ENCODE measurements at places on chromosomes 11 and 22.

DNA sequence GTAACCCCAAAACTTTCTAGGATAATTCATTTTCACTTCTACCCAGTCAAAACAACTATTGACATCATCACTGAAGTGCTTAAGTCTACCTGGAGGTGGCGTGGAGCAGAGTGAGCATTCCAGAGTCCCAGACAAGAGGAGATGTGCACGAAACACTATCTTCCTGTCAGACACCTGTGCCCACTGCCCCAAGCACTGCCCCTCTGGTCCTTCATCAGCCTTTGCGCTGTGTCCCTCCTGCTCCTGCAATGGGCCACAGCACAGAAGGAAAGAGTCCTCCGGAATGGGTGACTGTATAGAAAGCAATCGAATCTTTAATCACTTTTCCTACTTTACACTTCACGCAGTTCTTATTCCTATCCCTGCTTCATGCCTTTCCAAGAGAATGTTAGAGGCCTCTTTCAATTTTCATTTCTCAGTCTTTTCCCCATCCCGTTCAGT is 512 bp upstream of the GRIA4 start:
- no peak for DNase-seq
- peaks cover 47% of the 10 kb centered on the region for H3K27me3 ChIP-seq
- H3K4me3 ChIP-seq: no peak overlapping the region
- H3K36me3 ChIP-seq: no peaks in the 10 kb centered on the region
- H3K27ac ChIP-seq: no peak overlapping the region

DNA sequence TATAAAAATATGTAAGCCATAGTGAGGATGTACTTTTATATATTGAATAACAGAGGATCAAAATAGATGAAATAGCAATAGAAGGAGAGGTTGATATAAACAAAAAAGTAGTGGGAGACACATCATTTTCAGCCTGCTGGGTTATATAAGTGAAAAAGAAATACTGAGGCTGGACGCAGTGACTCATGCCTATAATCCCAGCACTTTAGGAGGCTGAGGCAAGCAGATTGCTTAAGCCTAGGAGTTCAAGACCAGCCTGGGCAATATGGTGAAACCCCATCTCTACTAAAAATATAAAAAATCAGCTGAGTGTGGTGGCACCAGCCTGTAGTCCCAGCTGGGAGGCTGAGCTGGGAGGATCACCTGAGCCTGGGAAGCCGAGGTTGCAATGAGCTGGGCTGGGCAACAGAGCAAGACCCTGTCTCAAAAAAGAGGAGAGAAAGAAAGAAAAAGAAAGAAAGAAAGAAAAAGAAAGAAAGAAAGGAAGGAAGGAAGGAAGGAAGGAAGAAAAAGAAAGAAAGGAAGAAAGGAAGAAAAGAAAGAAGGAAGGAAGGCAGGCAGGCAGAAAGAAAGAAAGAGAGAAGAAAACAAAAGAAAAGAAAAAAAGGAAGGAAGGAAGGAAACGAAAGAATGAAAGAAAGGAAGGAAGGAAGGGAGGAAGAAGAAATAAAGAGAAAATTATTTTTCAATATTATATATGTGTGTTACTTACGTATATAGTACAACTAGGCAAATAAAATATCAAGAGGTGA is 7.0 kb upstream of the P2RY2 start:
- H3K36me3 ChIP-seq: no peaks in the 10 kb centered on the region
- no peak overlapping the region for H3K27ac ChIP-seq
- H3K4me3 ChIP-seq: no peak overlapping the region
- no peaks in the 10 kb centered on the region for H3K27me3 ChIP-seq

DNA sequence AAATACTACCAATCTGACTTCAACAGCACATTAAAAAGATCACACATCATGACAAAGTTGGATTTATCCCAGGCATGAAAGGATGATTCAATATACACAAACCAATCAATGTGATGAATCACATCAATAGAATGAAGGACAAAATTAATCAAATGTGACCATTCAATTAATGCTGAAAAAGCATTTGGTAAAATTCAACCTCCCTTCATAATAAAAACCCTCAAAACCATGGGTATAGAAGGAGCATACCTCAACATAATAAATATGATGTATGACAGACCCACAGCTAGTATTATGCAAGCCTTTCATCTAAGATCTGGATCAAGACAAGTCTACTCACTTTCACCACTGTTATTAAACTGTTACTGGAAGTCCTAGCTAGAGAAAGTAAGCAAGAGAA is 921.7 kb upstream of the RAG2 start:
- no peaks in the 10 kb centered on the region for H3K4me1 ChIP-seq
- no peak overlapping the region for H3K27ac ChIP-seq
- DNase-seq: no peak
- no peaks in the 10 kb centered on the region for H3K36me3 ChIP-seq
- H3K27me3 ChIP-seq: no peaks in the 10 kb centered on the region
- H3K4me3 ChIP-seq: no peak overlapping the region

GRCh38 chr22:50569896-50570535 is 7.3 kb upstream of the SYCE3 start:
- peaks cover 12% of the 10 kb centered on the region for H3K36me3 ChIP-seq
- H3K27me3 ChIP-seq: no peaks in the 10 kb centered on the region
- H3K4me3 ChIP-seq: no peak overlapping the region
- H3K4me1 ChIP-seq: no peaks in the 10 kb centered on the region

GRCh38 chr11:33021937-33022336 is 6.3 kb downstream of the DEPDC7 start:
- H3K4me1 ChIP-seq: peaks cover 4% of the 10 kb centered on the region
- no peak overlapping the region for H3K4me3 ChIP-seq
- no peak overlapping the region for H3K27ac ChIP-seq

- H3K27ac ChIP-seq: peak overlapping the region; percentile 95
- no peak for DNase-seq
- H3K36me3 ChIP-seq: no peaks in the 10 kb centered on the region
- H3K27me3 ChIP-seq: no peaks in the 10 kb centered on the region
- peaks cover 33% of the 10 kb centered on the region for H3K4me1 ChIP-seq
- peak overlapping the region; percentile 21 for H3K4me3 ChIP-seq
Observed at GRCh38 chr11:102267609-102268008, 49.7 kb upstream of the BIRC3 start.

GRCh38 chr11:120547316-120547715 is 35.8 kb downstream of the GRIK4 start:
- H3K27me3 ChIP-seq: no peaks in the 10 kb centered on the region
- no peaks in the 10 kb centered on the region for H3K36me3 ChIP-seq
- H3K4me3 ChIP-seq: no peak overlapping the region
- peak overlapping the region; percentile 37 for H3K27ac ChIP-seq
- no peak for DNase-seq

- H3K27me3 ChIP-seq: no peaks in the 10 kb centered on the region
- DNase-seq: no peak
- H3K36me3 ChIP-seq: no peaks in the 10 kb centered on the region
- H3K4me1 ChIP-seq: no peaks in the 10 kb centered on the region
- no peak overlapping the region for H3K4me3 ChIP-seq
- no peak overlapping the region for H3K27ac ChIP-seq
Observed at GRCh38 chr11:104043142-104043541, 6.7 kb downstream of the DDI1 start.

- peak overlapping the region; percentile 39 for H3K27ac ChIP-seq
- no peak overlapping the region for H3K4me3 ChIP-seq
- H3K36me3 ChIP-seq: no peaks in the 10 kb centered on the region
- H3K27me3 ChIP-seq: no peaks in the 10 kb centered on the region
Observed at GRCh38 chr11:10604340-10604748, 35.9 kb upstream of the LYVE1 start.

DNA sequence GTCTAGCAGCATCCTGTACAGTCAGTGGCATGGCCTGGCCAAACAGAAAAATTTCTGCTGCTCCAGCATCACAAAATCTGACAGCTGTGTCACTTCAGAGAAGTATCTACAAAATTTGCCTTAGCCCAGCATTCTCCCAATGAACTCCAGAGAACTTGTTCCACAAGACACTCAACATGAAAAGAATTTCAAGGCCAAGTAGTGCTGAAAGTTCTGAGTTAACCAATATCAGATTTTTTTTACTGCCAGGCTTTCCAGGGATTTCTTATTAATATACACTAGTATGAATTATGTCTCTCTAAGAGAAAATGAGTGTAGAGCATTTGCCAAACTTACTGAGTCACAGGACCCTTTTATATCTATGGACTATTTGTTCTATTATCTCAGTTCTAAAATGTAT is 68.8 kb downstream of the OR5AK2 start:
- H3K36me3 ChIP-seq: no peaks in the 10 kb centered on the region
- no peak overlapping the region for H3K27ac ChIP-seq
- H3K4me3 ChIP-seq: no peak overlapping the region
- no peaks in the 10 kb centered on the region for H3K27me3 ChIP-seq

DNA sequence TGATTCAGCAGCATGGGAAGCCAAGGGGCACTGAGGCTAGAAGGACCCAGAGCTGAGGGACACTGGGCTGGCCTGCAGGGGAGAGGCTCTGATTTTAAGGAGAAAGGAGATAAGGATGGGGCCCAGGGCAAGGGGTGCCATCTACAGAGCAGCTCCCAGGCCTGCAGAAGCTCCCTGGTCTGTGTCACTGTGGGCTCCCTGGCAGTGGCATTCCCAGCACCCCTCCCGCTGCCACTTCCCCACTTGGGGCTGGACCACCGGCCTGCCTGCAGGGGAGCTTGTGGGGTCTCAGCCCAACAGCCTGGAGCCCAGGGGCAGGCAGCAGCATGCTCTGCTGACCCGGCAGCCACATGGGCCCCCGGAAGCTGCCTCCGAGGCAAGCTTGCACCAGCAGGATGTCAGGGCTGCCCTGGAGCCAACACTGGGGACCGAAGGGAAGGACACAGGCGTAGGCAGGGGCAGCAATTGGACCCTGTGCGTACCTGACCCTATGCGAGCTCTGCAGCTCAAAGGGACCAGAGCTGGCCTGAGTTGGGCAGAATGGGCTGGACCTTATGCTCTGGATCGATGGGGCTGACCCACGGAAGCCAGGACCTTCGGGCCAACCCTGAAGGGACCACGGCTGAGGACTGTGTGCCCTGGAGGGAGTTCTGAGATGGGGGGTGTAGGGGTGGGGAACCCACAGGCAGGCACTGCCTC is 35.4 kb upstream of the WNT7B start:
- no peaks in the 10 kb centered on the region for H3K27me3 ChIP-seq
- H3K4me1 ChIP-seq: peaks cover 25% of the 10 kb centered on the region
- DNase-seq: peak; percentile 60
- no peaks in the 10 kb centered on the region for H3K36me3 ChIP-seq

GRCh38 chr11:3234846-3235245 is 2.6 kb upstream of the MRGPRE start:
- H3K27ac ChIP-seq: no peak overlapping the region
- H3K36me3 ChIP-seq: no peaks in the 10 kb centered on the region
- no peak overlapping the region for H3K4me3 ChIP-seq
- H3K27me3 ChIP-seq: peaks cover 26% of the 10 kb centered on the region
- no peaks in the 10 kb centered on the region for H3K4me1 ChIP-seq
- no peak for DNase-seq

- no peaks in the 10 kb centered on the region for H3K27me3 ChIP-seq
- no peak overlapping the region for H3K4me3 ChIP-seq
- no peak for DNase-seq
- peak overlapping the region; percentile 99 for H3K27ac ChIP-seq
Observed at GRCh38 chr22:46061501-46062231, 84.7 kb upstream of the WNT7B start.

DNA sequence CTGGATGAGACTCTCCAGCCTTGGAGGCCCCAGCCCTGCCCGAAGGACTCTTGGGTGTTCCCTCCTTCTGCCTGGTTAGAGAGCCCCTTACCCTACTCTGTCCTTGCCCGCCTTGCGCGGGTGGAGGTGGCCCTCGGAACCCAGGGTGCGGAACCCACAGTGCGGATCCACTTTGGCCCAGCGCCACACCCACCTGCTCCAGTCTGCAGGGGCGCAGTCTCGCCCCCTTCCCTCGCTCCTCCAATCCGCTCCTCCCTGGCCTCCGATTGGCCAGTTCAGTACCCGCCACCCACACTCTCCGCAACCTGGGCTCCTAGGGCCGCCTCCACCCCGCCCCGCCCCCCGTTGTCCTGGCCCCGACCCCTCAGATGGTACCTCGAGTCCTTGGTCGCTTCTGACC is 2.4 kb downstream of the CAPN1 start:
- peak; percentile 54 for DNase-seq
- peaks cover 67% of the 10 kb centered on the region for H3K36me3 ChIP-seq
- no peaks in the 10 kb centered on the region for H3K27me3 ChIP-seq
- peak overlapping the region; percentile 82 for H3K27ac ChIP-seq
- H3K4me1 ChIP-seq: peaks cover 6% of the 10 kb centered on the region

GRCh38 chr11:130775306-130776060 is 140.8 kb downstream of the SNX19 start:
- peaks cover 19% of the 10 kb centered on the region for H3K4me1 ChIP-seq
- no peak overlapping the region for H3K4me3 ChIP-seq
- peak overlapping the region; percentile 32 for H3K27ac ChIP-seq
- H3K27me3 ChIP-seq: no peaks in the 10 kb centered on the region
- DNase-seq: no peak
- no peaks in the 10 kb centered on the region for H3K36me3 ChIP-seq

DNA sequence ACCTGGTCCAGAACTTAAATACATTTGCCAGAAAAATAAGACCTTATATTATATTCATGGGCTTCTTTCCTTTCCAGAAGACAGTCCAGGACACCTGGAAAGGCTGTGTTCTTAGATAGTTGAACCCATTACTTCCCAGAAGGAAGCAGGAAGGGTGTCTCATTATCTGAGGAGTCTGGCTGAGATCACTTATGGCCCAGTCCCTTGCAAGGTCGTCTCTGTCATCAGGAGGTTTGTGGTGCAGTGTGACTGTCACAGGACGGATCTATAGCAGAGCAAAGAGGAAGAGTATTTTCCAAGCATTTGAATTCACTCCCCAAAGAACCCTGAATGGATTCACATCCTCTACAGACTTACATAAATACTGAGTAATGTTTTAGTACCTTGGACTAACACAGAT is 270.7 kb upstream of the MTNR1B start:
- H3K27me3 ChIP-seq: no peaks in the 10 kb centered on the region
- no peak overlapping the region for H3K27ac ChIP-seq
- H3K36me3 ChIP-seq: no peaks in the 10 kb centered on the region
- no peak for DNase-seq

GRCh38 chr11:61551634-61552033 is 29.2 kb downstream of the SYT7 start:
- H3K36me3 ChIP-seq: no peaks in the 10 kb centered on the region
- no peak overlapping the region for H3K4me3 ChIP-seq
- DNase-seq: no peak
- no peaks in the 10 kb centered on the region for H3K4me1 ChIP-seq
- no peak overlapping the region for H3K27ac ChIP-seq

GRCh38 chr22:38273135-38273826 is 471 bp upstream of the TMEM184B start:
- H3K27ac ChIP-seq: peak overlapping the region; percentile 75
- no peak for DNase-seq
- H3K4me1 ChIP-seq: peaks cover 7% of the 10 kb centered on the region

DNA sequence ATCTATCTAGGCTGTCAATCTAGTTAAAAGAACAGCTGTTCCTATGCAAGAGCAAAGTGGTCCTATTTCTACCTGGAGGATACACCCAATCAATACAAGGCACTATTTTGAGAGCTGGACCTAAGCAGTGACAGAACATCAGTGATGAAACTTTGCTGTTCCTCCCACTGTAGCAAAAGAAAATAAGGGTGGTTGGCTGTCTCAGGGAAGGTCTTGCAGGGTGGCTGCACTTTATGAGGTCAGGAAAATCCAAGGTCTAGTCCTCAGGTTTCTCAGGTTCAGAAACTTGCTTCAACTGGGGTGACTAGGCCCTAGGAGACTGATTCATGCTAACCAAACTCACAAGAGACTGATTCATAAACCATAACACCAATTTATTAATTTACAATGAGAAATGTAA is 11.6 kb downstream of the CPSF7 start:
- no peaks in the 10 kb centered on the region for H3K4me1 ChIP-seq
- H3K27ac ChIP-seq: no peak overlapping the region
- DNase-seq: no peak
- peaks cover 98% of the 10 kb centered on the region for H3K36me3 ChIP-seq
- no peaks in the 10 kb centered on the region for H3K27me3 ChIP-seq

Data from RWPE2 (cell line).